ENCODE measurements at places on chromosomes 7 and 10.
A peak's percentile ranks its signal among the peaks of the same experiment; 100 is the strongest.

DNA sequence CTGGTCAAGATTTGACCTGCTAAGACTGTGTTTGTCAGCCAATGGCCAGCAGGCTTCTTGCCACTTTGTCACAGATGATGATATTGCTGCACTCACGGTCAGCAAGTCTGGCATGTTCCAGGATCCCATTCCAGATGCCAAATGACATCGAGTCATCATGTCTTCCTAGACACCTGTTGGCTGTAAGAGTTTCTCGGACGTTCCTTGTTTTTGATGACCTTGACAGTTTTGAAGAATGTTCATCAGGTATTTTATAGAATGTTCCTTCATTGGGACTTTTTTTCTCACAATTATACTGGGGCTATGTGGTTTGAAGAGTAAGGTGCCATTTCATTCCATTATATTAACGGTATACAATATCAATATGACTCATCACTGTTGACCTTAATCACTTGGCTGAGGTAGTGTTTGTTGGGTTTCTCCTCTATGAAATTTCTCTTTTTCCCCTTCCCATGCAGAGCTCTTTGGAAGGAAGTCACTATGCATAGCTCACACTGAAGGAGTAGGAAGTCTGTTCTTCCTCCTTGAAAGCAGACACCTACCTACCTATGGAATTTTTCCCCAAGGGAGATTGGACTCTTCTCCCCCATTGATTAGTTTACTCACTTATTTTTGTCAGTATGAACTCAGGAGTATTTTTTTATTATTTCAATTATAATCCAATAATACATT lies 31.6 kb downstream of the HECW1 start:
- DNase-seq = no peak

GRCh38 chr7:96414931-96415292 lies 93.0 kb upstream of the SLC25A13 start:
- DNase-seq = peak; percentile 53

DNA sequence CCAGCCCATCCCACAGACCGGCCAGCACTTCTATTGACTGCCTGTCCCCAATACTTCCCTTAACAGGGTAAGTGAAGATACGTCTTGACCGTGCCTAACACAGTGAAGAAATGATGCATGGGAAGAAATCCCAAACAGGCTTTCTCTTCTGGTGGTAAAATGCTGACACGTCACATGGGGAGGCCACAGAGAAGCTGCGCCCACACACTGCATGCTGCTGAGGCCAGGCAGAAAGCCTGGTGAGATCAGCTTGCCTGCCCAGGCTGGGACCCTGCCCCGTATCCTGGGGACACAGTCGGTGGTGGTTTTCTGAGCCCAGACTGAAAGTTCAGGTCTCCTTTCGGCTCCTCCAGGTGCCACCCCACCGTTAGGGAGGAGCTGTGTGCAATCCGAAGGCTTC lies 356.3 kb upstream of the MGMT start:
- DNase-seq = no peak

DNA sequence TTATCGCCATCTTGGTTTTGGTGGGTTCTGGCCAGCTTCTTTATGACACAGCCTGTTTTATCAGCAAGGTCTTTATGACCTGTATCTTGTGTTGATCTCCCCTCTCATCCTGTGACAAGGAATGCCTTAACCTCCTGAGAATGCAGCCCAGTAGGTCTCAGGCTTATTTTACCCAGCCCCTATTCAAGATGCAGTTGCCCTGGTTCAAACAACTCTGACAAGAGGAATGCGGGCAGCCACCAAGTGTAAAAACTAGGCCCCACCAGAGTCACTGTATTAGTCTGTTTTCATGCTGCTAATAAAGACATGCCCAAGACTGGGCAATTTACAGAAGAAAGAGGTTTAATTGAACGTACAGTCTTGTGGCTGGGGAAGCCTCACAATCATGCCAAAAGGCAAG lies 671.3 kb downstream of the SORCS1 start:
- no peak for DNase-seq

- peak; percentile 56 for DNase-seq
These were observed 677 bp downstream of the TSPAN14 start for GRCh38 chr10:80454513-80455460.

GRCh38 chr7:113652501-113652900 lies 266.3 kb downstream of the PPP1R3A start:
- no peak for DNase-seq

- no peak for DNase-seq
These were observed 83.5 kb upstream of the GNA12 start for GRCh38 chr7:2927592-2927991.

DNA sequence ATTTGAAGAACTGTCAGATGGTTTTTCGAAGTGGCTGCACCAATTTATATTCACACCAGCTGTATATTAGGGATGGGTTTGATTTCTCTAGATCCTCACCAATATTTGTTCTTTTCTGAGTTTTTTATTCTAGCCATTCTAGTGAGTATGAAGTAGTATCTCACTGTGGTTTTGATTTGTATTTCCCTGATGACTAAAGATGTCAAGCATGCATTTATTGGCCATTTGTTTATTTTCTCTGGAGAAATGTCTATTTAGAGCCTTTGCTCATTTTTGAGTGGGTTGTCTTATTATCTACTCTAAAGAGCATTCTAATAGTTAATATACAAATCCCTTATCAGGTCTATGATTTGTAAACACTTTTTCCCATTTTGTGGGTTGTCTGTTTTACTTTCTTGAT lies 123.9 kb downstream of the PCLO start:
- DNase-seq = no peak

DNA sequence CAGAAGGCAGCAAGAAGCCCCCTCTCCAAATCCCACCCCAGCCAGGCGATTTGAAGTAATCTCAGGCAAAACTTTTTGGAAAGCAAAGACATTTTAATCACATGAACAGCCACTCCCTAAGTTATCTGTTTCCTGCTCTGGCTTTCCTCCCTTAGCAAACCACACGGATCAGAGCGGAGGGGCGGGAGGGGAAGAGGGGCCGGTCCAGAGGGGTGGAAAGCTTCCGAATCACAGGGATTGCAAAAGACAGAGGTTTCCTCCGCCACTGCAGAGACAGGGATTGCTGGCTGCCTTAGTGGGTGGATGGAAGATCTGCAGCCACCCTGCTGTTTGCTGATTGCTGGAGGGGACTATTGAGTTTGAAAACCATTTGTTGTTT lies 41.2 kb downstream of the ZCCHC24 start:
- DNase-seq = peak; percentile 78

DNA sequence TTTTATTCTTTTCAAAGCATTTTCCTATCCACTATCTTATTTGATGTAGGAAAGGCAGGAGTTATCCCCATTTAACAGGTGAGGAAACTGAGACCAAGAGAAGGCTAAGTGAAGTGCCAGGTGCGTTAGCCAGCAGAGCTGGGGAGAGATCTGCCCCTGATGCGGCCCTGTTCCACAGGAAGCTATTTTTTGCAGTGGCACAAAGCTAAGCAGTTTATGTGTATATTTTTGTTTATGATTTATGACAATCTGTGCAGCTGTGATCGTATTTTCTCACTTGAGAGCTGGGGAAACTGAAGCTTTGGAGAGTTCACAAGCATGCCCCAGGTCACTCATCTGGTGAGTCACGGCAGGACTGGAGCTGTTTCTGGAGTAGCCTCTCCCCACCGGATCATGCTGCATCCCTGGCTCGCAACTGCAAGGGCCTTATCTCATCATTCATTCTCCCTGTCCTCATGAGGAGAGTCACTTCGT lies 38.8 kb downstream of the SLC29A3 start:
- no peak for DNase-seq

GRCh38 chr10:123891144-123892071 lies at the start of gene CPXM2:
Gene CPXM2, minus strand, starts transcription at chr10:123891807. Its CDS starts 148 bp downstream, at chr10:123891659.
- DNase-seq = no peak

DNA sequence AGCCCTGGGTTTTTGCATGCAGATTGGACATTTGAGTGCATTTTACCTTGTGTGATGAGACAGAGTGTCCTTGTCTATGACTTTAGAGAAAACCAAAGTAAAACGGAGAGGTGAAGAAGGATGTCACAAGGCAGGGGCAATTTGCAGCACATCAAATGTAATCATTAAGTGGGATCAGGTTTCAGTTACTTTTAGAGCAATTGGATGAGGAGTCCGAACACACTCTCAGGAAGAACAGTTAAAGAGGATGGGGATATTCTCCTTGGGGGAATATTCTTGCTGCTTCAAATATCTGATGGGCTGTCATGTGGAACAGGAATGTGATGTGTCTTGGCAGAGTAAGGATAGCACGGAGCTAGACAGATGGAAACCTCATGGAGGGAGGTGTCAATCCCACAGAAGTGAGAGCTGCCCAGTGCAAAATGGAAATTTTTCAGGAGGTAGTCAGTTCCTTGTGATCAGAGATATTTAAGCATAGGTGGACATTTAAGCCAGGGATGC lies 757 bp downstream of the RAB19 start:
- DNase-seq = no peak

DNA sequence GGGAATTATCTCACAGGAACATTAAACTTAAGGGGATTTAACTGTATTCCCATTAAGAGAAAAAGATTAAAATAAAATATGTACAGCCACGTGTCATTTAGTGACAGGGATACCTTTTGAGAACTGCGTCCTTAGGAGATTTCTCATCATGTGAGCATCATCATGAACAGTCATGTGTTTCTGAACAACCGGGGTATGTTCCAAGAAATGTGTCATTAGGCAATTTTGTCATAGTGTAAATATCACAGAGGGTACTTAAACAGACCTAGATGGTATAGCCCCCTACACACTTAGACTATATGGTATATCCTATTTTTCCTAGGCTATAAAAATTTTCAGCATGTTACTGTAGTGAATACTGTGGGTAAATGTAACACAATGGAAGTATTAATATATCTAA lies 840.3 kb downstream of the CNTNAP2 start:
- peak; percentile 18 for DNase-seq

DNA sequence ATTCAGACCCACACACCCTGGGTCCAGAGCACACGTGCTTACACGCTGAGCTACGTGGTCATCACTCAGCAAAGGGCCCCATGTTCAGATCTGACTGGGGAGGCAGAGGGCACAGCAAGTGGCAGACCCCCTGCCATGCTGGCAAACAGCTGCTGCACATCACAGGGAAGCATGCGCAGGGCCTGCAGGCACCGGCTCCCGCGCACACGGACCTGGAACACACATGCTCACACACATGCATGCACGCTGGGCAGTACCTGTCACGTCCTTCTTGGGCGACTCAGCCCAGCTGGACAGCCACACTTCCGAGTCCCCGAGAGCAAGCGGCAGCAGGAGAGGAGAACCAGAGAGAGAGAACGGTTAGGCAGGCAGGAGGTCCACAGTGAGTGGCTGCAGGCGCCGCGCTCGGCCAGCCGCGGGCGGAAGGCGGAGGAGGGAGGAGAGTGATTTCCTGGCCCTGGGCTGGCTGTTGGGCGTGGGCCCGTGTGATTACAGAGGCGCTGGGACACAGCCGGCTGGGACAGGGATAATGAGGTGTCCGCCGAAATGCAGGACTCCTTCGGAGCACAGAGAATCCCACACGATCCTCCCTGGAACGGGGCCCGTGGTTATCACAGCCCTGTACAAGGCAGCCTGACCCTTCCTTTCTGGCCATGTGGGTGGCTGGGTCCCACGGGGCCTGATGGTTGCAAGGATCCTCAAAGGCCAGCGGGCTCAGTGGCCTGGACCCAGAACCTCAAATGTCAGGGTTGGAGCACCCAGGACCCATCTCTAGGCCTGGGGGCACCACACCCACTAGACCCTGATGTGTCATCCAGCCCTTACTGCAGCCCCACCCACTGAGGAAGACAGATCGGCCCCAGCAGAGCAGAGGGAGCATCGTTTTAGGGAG lies 175.1 kb downstream of the NEURL1 start:
- peak; percentile 74 for DNase-seq

DNA sequence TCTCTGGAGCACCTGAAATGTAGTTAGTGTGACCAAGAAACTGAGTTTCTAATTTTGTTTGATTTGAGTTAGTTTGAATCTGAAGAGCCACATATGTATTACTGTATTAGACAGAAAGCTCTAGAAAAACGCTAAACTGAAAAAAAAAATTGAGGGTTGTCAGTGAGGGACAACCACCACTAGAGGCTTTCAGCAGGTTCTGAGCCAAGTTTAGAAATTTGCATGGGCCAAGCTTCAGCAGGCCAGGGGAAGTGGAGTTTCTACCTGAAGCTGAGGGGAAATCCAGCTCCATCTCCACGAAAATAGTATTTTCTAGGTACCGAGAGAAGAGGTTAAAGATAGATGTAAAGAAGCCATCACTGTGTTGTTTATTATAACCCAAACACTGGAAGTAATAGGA lies 77.9 kb upstream of the PLXNA4 start:
- DNase-seq = no peak

DNA sequence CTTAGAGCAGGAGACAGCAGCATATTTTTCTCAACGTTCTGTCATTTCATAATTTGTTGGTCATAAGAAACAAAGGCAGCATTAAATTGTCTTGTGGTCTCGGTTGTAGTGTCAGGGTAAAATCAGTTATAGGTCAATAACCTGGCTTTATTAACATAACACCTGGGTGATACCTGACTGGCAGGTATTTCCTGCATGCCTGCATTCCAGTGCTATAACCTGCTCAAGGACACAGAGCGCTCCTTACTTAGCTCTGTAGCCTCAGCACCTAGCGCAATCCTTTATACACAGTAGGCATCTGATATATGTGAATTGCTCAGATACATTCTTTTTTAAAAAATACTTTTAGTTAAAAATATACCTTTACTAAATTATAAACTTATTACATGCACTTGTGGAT lies 38.9 kb upstream of the PRKG1 start:
- no peak for DNase-seq

- DNase-seq = no peak
These were observed 377.2 kb upstream of the VWC2 start for GRCh38 chr7:49396229-49396628.

- no peak for DNase-seq
These were observed 57.2 kb downstream of the RASGEF1A start for GRCh38 chr10:43209651-43210141.

DNA sequence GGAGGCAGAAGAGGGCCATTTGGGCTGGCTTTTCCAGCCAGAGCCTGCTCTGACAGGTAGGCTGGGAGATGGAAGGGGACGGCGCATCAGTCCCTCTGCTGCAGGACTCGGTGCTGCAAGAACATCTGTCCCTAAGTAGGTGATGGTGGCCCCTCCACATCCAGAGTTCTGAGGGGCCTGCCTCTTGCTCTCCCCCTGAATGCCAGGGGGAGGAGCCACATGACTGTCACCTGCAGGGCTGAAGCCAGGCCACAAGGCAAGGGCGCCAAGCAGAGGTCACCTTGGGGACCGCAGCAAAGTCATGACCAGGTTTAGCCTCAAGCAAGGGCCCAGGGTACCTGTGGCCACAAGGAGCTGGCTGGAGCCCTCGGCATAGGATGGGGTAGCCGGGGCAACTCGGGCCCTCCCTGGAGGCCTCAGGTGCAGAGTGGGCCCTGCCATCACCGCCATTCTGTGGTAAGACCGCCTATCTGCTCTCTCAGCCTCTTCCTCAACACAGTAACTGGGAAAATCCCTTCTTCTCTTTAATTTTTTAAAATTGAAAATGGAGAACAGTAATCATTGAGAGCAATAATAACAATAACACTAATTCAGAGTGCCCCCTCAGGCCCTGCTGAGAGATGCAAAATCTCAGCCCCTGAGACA lies 99.3 kb downstream of the FAM53B start:
- no peak for DNase-seq

- DNase-seq = no peak
These were observed 78.9 kb downstream of the CHRM2 start for GRCh38 chr7:136947347-136947746.
